Cardiac muscle cell (in vitro differentiated cells and primary cell): ENCODE measurements at places on chromosomes 2 and 18.

GRCh38 chr2:201931475-201931874 is 102.2 kb upstream of the FZD7 start:
- DNase-seq: no peak

GRCh38 chr2:204255526-204255925 is 289.7 kb upstream of the PARD3B start:
- DNase-seq: no peak

GRCh38 chr2:1736997-1737480 is 7.3 kb downstream of the PXDN start:
- DNase-seq: no peak

- no peak for DNase-seq
Measured at GRCh38 chr2:124649001-124649400, 623.9 kb downstream of the CNTNAP5 start.

GRCh38 chr2:96623116-96623515 is 15.0 kb downstream of the KANSL3 start:
- no peak for DNase-seq

DNA sequence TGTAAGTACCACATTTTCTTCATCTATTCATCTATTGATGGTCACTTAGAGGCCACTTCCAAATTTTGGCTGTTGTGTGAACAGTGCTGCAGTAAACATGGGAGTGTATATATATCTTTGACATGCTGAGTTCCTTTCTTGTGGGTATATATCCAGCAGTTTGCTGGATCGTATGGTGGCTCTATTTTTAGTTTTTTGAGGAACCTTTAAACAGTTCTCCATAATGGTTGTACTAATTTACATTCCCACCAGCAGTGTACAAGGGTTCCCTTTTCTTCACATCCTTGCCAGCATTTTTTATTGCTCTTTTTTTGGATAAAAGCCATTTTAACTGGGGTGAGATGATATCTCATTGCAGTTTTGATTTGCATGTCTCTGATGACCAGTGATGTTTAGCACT is 7.3 kb upstream of the ATP5MC3 start:
- DNase-seq: no peak

DNA sequence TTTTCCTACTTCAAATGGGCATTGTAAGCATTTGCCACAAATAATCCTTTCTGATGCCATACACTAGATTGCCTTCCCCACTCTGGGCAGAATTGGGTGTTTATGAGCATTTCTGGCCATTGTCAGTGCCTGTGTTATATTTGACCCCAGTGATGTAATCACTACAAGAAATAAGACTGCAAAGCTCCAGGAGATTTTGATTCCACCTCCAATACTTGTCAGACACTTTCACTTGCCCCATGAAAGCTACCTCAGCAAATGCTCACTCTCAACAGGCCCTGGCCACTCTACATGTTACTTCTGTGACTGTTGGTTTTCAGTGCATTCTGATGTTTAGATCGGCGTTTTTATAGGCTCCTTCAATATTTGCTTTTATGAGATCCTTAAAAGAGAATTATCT is 135.1 kb downstream of the GFPT1 start:
- no peak for DNase-seq

DNA sequence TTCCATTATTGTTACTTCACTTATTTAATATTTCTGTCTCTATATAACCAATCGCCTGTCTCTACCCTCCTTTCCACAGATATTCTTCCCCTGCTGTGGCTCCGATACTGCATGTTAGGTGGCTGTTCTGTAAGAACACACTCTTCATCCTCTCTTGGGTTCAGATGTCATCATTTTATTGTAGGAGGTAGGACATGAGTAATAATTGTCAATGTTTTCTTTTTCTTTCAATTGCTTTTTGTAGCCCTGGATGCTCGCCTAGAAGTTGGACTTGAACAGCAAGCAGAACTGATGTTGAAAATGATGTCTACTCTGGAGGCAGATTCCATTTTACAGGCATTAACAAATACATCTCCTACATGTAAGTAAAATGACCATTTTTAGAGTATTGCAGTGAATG is 128.6 kb downstream of the BIRC6 start:
- DNase-seq: no peak

DNA sequence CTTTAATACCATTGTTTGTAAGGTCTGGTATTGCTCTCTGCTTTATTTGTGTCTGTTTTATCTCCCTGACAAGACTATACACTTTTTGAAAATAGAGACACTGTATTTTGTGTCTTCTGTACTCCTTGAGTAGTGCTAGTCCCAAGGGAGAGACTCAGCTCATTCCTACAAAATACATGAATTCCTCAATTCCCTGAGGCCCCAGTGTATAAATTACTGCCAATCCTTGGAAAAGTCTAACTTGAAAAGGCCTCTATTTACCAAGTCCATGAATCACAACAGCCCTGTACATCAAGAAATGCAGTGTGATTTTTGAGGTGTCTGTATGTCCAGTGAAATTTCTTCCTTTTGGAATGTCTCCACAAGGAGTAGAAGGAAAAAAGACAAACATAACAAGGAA is 34.9 kb upstream of the NEDD4L start:
- peak; percentile 46 for DNase-seq

GRCh38 chr18:62066102-62066818 is 120.6 kb downstream of the PIGN start:
- DNase-seq: no peak

DNA sequence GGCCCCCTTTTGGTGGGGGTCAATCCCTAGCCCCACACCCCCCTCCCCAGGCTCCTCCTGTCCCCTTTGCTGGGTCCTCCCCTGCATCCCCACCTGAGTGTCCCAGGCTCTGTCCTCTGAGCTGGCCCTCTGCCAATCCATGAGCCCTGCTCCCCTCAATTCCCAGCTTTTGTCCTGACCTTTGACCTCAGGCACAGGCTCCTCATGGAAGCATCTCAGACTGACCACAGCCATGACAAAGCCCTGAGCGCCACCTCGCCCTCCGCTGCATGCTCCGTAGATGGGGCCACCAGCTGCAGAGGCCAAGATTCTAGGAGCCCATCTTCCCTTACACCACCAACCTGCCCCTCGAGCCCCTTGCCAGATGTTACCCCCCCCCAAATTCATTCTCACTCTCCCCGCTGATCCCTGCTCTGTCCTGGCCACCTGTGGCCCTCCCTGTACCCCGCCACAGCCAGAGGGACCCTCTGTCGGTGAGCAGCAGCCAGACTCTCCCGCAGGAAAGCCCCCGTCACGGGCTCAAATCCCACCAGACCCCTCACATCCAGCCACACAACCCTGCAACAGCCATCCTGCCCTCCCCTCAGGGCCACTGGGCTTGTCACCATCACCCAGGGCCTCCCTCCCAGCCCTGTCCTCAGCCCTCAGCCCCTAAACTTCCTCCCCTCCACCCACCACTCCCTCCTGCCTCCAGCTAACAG is 206.0 kb downstream of the MGAT5 start:
- no peak for DNase-seq

GRCh38 chr2:112583497-112584133 is 794 bp upstream of the CHCHD5 start:
- DNase-seq: no peak

DNA sequence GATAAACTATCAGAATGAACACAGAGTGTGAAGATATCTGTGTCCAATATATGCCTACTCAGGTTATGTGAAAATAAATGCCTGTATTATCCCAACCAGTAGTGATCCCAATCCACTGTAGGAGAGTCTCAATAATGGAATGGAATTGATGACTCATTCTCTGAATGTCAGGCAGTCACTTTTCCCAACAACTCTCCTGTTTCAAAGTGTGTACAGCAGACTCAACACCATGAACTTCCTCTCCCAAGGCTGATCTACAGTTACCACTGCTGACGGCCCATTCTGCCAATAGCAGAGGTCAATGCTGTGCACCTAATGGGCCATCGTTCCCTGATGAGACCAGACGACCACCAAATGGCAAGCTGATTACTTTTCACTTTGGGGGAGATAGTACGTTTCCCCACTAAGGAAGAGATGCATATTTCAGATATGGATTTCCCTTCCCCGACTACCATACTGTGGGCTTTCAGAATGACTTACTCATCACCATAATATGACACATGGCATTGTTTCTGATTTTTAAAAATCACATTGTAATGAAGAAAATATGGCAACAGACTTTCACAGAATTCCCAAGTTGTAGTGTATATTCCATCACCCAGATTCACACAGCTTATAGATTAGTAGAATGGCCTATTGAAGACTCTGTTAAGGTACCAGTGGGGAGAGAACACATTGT is 601.7 kb upstream of the VRK2 start:
- no peak for DNase-seq

- peak; percentile 38 for DNase-seq
Measured at GRCh38 chr18:77032181-77032701, 100.3 kb downstream of the MBP start.
